ENCODE measurements at places on chromosomes 2 and 18.

- no peak for DNase-seq
Observed at GRCh38 chr18:22971038-22971437, 37.9 kb downstream of the RBBP8 start.

DNA sequence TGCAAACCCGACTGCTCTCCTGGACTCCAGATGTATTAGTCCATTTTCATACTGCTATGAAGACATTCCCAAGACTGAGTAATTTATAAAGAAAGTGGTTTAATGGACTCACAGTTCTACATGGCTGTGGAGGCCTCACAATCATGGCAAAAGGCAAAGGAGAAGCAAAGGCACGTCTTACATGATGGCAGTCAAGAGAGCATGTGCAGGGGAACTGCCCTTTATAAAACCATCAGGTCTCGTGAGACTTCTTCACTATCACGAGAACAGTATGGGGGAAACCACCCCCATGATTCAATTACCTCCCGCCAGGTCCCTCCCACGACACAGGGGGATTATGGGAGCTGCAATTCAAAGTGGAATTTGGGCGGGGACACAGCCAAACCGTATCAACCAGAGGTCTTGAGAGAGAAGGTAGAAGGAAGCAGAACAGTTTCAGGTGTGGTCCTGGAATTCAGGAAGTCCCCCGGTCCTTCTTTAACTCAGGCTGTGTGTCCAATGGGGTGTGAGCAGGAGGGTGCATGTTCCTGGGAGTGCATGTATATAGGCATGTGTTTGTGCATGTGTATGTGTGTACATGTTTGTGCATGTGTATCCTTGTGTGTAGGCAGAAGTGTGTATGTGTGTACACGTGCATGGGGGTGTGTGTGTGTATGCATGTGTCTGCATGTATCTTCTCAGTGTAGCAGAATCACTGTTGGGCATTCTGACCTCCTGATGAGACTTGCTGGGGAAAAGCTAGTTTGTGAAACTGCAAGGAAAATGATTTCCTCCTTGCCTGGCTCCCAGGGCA lies 46.2 kb downstream of the GREB1 start:
- no peak for DNase-seq

DNA sequence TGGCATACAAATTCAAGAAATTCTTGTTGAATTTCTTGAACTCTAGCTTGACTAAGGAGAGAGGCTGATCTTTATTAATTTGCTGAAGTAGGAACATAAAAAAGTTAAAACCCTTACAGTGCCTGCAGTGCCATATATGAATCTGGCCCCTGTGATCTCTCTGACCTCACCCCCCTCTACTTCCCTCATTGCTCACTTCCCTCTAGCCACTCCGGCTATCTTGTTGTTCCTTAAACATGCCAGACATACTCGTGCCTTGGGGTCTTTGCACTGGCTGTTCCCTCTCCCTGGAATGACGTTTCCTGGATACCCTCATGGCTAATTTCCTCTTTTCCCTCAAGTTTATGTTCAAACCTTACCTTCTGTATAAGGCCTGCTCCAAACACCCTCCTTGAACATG lies 246.3 kb upstream of the SIX2 start:
- DNase-seq, result no peak

GRCh38 chr2:169716238-169716886 lies 17.3 kb upstream of the KLHL23 start:
- DNase-seq, result no peak

DNA sequence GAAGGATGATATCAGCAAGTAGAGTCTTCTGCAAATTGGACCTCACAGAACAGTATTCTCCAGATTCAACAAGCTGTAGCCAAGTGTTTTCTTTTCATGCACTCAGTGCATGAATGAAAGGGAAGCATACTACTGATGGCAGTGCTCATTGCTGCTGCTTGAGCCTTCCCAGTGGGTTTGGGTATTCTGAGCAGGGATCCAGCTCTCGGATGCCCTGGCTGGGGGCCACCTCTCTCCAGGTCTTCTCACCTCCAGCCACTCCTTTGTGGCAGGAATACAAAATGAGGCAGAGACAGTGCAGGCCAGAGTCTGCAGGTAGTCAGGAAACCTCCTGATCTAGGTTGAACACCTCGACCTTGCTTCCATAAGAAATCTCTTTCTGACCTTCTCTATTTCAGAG lies 390.4 kb upstream of the CELF4 start:
- no peak for DNase-seq

- DNase-seq, result no peak
Observed at GRCh38 chr2:212495046-212495445, 43.6 kb downstream of the ERBB4 start.

- no peak for DNase-seq
Observed at GRCh38 chr18:25229920-25230319, 122.0 kb downstream of the ZNF521 start.

GRCh38 chr2:219405451-219405850 lies 12.7 kb upstream of the DES start:
- DNase-seq, result no peak

DNA sequence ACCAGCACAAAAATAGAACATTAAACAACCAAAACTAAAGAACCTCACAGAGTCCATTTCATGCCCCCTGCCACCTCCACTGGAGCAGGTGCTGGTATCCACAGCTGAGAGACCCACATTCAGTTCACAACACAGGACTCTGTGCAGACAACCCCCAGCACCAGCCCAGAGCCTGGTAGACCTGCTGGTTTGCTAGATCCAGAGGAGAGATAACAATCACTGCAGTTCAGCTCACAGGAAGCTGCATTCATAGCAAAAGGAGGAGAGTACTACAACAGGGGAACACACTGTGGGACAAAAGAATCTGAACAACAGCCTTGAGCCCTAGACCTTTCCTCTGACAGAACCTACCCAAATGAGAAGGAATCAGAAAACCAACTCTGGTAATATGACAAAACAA lies 326.7 kb downstream of the METTL4 start:
- no peak for DNase-seq

- no peak for DNase-seq
Observed at GRCh38 chr2:174527959-174528358, 41.1 kb upstream of the GPR155 start.

DNA sequence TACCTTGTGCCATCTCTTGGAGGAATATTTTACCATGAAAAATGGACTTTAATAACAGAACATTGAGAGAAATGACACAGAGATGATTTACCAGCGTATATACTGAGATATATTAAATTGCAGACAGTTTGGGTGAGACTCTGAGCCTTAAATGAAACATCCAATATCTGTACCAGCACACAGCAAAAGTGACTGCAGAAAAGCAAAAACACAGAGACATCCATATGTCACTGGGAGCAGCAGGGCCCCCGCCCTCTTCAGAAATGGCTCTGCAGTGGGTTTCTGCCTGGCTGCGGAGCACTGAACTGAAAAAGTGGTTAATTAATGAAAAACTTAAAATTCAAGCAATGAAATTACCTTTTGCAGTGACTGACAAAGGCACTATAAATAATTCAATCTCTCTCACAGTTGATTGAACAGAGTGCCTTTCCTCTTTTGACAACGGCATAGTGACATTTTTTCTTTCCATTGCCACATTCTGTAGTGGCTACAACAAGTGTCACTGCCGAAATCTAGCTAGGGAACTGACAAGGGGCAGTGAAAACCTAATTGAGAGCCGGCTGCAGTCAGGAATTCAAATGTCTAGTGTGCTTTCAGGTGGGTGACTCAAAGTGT lies 353.4 kb downstream of the ALK start:
- no peak for DNase-seq

DNA sequence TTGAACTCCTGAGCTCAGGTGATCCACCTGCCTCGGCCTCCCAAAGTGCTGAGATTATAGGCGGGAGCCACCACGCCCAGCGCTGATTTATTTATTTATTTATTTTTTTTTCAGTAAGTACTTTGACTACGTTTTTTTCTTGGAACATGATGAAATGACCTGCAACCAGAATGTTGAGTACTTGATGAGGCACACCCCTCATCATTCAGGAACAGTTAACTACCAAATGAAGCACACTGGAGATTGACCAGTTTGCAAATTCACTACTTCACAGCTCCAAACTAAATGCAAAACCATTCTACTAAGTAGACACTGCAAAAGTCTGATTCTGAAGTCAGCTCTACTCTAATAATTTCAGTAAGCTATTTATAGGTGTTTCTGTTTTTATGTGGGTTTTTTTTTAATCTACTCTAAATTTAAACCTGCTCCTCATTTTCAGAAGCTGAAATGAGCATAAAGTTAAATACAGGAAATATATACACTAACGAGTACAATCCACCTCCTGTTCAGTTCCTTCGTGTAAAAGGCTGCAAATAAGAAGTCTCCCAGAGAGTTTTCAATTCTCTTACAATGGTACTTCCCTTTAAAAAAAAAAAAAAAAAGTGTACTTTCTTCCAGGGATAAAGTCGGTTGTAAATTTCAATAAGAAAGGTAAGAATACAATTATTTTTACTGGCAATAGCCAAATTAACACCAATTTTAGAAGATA lies 1.4 kb downstream of the GFPT1 start:
- DNase-seq, result no peak

Data from activated effector memory CD4-positive, alpha-beta T cell treated with Interleukin-2 at 50 U/mL for 16 hours (primary cell).